CD4-positive, alpha-beta memory T cell (primary cell): ENCODE measurements at places on chromosomes 6 and 20. TPM values are rescaled to one million over a fixed set of nuclear protein-coding genes. Genes with fewer than 3 reads are reported as not detected.
A peak's percentile ranks its signal among the peaks of the same experiment; 100 is the strongest.

DNA sequence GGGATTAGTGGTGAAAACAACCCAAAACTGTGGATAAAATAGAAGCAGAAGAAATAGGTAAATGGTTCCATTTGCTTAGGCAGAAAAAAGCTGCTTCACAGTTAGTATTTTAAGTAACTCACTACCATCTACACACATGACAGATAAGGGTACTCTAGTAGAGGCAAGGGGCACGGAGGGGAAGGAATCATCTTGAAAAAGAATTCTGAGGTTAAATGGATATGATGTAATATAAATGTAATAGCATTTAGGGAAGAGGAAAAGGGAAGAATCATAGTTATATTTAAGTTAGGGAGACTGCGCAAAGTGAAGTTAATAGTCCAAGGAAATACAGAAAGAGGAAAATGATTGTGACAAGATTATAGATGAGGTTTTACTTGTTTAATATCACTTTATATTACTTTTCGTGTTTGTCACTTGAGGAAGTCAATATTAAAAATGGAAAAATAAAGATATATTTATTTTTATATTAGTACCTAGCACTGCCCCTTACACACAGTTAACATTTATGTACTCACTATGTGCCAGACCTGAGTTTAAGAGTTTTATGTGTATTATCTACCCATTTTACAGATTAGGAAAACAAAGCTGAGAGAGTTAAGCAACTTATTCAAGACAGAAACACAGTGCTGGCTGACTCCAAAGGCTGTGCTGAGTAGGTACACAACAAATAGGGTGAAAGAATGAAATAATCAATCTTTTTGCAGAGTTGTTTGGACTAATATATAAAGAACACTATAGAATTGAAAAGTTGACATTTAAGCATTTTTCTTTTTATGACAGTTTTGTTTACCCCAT, 128.1 kb downstream of the REV3L start:
- DNase-seq: no peak

Gene MICB
- total RNA-seq: 26.3 TPM

DNA sequence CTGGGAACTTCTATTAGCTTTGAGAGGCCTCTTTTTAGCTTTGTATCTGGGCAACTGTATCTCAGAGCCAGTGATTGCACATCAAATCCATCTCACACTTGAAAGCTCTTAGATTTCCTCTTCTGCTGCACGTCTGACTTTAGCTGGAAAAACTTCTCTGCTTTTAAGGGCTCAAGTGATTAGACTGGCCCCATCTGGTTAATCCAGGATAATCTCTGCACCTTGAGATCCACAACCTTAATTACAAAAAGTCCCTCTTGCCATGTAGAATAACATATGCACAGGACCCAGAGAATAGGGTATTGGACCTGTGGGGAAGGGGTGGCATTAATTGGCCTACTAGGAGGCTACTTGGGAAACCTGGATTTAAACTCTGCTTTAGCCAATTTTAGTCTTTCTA, 24.2 kb downstream of the KLHL31 start:
- DNase-seq: no peak

- no peak for DNase-seq
Observed at GRCh38 chr6:45469663-45470062, 91.9 kb upstream of the SUPT3H start.

GRCh38 chr20:25148181-25148981, 47.1 kb upstream of the ENTPD6 start:
- peak; percentile 55 for DNase-seq

DNA sequence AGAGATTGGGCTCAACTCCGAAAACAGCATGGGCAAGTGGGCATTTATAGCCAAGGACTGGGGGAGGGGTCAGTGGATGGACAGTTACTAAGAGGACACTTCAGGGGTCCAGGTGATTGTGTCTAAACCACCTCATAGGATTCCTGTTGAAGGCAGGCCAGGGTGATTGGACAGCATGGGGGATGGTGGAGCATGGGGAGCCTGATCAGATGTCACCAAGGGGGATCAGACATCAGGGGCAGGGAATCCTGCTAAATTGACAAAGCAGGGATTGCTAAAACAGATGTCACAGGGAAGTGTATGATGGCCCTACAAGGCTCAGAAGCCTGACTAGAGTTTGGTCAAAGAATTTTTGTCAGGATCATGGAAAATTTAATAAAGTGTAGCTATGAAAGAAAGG, 2.4 kb upstream of the PYGB start:
- DNase-seq: no peak

- DNase-seq: no peak
Observed at GRCh38 chr6:140032189-140032588, 657.7 kb upstream of the CITED2 start.

Gene PDE10A
- not detected for total RNA-seq

GRCh38 chr6:113635222-113635986, 221.7 kb upstream of the MARCKS start:
- no peak for DNase-seq
